RPMI7951 (cell line): ENCODE measurements at places on chromosomes 3 and 15.

DNA sequence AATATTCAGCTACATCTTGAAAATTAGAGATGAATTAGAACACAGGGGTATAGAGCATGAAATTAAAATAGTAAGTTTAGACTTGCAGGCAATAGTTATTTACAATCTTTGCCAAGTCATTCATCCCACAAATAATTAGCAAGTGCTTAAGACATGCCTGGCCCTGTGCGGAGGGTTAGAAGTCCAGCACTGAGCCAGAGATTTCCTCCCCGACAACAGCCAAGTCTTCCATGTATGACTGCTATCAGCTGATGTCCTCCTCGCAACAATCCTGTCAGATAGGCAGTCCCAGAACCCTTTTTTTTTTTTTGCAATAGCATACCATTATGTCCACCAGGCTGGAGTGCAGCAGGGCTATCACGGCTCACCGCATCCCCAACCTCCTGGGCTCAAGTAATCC is 14.6 kb downstream of the SIN3A start:
- no peak for DNase-seq

GRCh38 chr15:45128971-45129639 is 574 bp downstream of the DUOXA1 start:
- DNase-seq: no peak

DNA sequence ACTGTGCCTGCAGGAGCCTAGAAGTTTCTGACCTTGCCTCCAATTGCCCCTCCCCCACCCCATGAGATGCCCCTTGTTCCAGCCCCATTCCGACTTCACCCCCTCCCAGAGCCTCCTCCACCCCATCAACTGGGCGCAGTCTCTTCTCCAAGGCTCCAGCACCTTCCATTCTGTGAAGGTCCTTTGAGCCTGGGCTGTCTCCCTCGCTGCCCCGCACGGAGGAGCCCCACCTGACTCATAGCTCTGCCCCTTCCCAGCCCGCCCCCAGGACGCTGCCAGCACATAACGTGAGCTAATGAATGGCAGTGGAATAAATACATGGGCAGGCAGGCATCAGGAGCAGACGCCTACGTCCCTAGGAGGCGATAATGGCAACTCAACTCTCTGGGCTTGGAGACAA is 113.1 kb downstream of the NUP210 start:
- DNase-seq: no peak

DNA sequence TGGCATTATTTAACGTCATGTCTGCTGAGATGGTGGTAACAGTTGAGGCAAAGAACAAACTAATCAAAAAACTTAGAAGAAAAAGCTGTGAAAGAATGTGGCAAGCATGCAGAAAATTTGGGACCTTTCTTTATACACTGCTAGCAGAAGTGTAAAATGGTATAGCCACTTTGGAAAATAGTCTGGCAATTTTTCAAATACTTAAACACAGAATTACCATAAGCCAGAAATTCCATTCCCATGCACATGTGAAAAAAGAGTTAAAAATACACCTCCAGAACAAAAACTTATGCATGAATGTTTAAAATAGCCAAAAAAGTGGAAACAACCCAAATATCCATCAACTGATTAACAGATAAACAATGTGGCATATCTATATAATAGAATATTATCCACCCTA is 613.3 kb downstream of the TBL1XR1 start:
- no peak for DNase-seq

DNA sequence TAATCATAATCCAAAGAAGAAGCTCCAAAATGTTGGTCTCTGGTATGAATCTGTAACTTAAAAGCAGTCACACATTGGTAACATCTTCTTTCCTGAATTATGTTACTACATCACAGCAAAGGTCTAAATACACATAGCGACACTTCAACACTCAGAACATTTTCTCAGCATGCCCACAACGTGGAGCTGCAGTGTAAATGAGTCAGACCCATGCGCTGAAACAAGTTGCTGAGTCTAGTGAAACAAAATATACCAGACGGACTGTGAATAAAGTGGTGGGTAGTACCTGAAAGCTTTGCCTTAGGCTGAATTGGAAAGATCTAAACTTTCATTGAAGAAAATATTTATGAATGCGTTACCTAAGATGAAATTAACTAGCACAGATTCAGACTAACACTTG is 33.2 kb upstream of the GOLGA8B start:
- peak; percentile 51 for DNase-seq

DNA sequence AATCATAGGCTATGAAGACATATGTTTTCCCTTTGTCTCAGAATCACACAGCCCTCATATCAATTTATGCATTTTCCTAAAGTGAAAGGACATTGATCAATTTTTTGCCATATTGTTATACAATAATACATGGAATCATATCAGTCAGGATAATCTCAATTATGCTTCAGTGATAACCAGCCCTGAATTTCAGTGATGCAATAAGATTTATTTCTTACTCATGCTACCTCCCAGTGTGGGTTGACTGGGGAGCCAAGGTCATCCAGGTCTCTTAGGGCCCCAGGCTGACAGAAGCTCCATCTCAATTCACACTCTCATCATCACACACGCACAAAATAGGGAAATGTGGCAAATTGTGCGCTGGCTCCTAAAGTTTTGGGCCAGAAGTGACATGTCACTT is 44.2 kb upstream of the TNIK start:
- DNase-seq: no peak

- DNase-seq: no peak
These were observed 1.5 kb downstream of the CEP63 start for GRCh38 chr3:134487406-134487805.

- DNase-seq: no peak
These were observed 76.8 kb upstream of the SOX14 start for GRCh38 chr3:137687181-137687879.

- peak; percentile 85 for DNase-seq
These were observed 157.7 kb downstream of the THSD4 start for GRCh38 chr15:71272932-71273331.

GRCh38 chr3:152402695-152403451 is 134.1 kb downstream of the MBNL1 start:
- no peak for DNase-seq

DNA sequence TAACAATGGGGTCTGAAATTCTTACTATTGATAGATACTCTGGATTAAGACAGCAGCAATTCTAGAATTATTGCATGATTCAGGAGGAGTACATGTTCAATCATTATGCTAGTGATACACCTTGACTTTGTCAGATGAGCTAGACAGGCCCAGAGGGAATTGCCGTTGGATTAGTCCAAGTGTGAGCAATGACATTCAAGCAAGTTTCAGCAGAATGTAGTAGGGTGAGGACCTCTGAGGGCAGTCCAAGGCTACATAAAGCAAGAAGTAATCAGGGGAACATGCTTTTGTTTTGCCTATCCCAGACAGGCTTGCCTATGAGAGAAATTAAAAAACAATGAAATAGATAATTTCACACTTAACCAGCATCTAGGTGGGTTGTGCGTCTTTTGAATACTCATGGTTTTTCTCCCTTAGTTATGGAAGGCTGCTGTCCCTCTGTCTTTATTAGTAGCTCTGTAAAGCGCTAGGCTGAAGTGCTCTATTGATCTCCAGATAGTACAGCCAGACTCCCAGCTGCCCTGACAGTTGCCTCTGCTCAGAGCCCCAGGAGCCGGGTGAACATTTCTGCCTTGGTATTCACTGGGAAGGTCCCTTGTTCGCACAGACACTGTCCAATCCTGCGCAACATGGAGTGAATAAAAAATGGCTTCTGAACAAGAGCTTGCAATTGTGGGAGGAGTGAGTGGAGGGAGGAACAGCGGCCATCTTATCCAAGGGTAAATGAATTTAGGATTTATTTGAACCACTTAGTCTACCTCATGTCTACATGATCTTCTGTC is 316.6 kb upstream of the ONECUT1 start:
- DNase-seq: no peak

GRCh38 chr3:9276761-9277370 is 27.4 kb upstream of the SRGAP3 start:
- DNase-seq: no peak

- peak; percentile 72 for DNase-seq
These were observed 6.9 kb downstream of the C15orf62 start for GRCh38 chr15:40776537-40777141.

DNA sequence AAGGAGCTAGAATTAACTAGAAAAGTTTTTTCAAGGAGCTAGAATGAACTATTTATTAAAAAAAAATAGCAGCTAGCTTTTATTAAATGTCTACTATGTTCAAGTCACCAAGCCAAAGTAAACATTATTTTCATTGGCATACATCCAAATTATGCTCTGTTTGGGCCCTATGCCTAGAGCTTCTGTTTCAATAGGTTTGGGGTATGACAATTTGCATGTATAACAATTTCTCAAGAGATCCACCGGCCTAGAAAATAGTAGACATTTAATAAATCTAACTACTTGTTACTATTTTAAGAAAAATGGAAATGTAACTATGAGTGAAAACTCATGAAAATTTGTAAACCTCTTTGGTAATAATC is 8.0 kb downstream of the GABRR3 start:
- DNase-seq: no peak
